Effector CD8-positive, alpha-beta T cell (primary cell): ENCODE measurements at places on chromosomes 12 and 14.

DNA sequence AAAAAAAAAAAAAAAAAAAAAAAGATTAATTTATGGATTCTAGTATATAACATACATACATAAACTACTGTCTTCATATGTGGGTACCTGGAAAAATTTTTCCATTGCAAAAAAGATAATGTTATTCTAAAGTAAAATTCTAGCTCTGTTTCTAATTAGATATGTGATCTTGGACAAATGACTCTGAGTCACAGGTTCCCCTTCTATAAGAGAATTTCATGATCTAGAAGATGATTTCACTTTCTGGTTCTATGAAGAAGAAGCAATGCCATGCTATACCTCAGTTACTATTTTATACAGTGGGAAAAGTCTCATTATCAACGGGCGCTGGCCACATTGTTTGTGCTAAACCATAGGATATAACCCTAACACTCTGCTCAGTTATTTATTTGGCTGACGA is 351.3 kb downstream of the ZFP36L1 start:
- no peak for DNase-seq

DNA sequence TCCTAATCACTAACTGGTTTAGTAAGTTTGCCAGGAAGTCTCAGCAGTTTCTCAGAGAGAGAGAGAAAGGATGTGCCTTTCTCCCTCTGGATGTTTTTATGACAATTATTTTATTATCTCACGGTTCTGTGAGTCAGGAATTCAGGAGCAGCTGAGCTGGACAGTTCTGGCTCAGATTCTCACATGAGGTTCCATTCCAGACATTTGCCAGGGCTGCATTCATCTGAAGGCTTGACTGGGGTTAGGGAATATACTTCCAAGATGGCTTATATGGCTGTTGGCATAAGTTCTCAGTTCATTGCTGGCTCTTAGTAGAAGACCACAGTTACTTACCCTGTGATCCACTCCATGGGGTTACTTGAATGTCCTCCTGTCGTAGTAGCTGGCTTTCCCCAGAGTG is 101.2 kb upstream of the ATF7IP start:
- DNase-seq = no peak

- no peak for DNase-seq
Observed at GRCh38 chr12:7154901-7155470, 24.8 kb downstream of the CLSTN3 start.

- peak; percentile 61 for DNase-seq
Observed at GRCh38 chr12:45215419-45216229, at the start of gene ANO6. TSS of gene ANO6 (plus strand) at chr12:45216095. CDS start at chr12:45216322, 227 bp downstream.

GRCh38 chr14:94775871-94776210 is 5.9 kb upstream of the GSC start:
- DNase-seq = no peak

GRCh38 chr12:57717131-57717530 is 21.4 kb downstream of the AGAP2 start:
- DNase-seq = no peak

GRCh38 chr12:53735556-53735955 is 8.3 kb upstream of the CALCOCO1 start:
- DNase-seq = no peak

DNA sequence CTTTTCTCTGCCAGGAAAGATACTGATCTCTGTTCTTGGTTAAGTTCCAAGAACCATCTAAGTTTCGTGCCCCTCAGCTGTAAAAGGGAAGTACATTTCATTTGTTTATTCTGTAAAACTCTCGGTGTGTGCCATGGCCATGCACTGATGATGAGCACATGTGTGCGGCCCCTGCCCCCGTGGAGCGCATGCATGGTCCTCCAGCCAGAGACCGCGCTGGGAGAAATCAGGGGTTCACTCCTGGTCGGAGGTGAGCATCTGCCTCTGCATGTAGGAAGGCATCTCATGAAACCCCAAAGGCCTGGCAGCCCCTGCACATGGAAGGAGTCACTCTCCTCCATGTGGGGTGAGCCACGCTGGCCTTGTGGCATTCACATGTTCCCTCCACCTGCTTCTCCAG is 102.5 kb upstream of the RTL1 start:
- no peak for DNase-seq

DNA sequence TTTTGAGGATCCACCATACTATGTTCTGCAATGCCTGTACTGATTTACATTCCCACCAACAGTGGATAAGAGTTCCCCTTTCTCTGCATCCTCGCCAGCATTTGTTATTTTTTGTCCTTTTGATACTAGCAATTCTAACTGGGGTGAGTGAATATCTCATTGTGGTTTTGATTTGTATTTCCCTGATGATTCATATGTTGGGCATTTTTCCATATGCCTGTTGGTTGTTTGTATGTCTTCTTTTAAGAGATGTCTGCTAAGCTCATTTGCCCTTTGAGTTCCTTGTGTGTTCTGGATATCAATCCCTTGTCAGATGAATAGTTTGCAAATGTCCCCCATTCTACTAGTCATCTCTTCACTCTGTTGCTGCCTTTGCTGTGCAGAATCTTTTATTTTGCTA is 49.0 kb upstream of the MSRB3 start:
- no peak for DNase-seq

DNA sequence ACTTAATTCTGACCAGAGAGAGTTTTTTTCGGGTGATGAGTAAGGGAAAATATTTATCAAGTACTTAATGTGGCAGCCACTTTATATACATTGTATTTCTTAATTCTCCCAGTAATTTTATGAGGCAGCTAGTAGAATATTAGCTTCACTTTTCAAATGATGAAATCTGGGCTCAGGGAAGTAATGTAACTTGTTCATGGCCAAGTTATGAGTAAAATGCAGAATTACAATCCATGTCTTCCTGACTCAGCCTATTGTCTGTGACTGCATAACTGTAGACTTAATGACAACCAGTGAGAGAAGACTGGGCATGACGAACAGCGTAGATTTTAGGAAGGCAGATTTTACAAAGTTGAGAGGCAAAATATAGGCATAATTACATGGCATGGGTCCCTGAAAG is 106.7 kb upstream of the MIS18BP1 start:
- no peak for DNase-seq

DNA sequence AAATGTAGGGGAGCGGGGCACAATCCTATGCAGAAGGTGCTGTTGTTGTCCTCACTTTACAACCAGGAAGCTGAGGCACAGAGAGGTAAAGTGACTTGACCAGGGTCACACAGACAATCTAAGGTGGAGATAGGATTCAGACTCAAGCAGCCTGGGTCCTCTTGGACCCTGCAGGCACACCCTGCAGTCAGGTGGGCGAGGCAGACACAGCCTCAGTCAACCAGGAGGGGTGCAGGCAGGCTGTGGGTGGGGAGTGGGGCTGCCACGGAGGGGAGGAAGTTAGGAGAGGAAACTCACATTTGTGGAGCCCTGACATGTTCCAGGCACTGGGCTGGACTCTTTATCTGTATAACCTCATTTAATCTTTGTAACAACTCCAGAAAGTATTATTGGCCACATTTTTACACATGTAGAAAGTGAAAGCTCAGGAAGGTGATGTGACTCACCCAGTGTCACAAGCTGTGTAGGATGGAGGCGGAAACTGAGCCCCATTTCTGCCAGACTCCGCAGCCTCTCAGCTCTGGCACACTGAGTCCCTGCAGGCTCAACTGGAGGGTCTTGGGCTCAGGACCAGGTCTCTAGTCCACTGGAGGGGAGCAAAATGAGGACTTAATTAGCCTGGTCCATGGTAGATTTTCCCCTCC is 24.9 kb upstream of the CHGA start:
- DNase-seq = no peak

- no peak for DNase-seq
Observed at GRCh38 chr14:90428676-90429075, 31.8 kb downstream of the CALM1 start.

DNA sequence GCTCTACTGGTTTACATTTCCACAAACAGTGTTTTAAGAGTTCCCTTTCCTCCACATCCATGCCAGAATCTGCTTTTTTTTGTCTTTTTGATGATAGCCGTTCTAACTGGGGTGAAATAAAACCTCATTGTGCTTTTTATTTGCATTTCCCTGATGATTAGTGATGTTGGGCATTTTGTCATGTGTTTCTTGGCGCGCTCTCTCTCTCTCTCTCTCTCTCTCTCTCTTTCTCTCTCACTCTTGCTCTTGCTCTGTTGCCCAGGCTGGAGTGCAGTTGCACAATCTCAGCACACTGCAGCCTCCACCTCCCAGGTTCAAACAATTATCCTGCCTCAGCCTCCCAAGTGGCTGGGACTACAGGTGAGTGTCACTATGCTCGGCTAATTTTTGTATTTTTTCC is 9.6 kb upstream of the MIS18BP1 start:
- DNase-seq = no peak

- no peak for DNase-seq
Observed at GRCh38 chr12:726281-727140, 25.9 kb upstream of the WNK1 start.

DNA sequence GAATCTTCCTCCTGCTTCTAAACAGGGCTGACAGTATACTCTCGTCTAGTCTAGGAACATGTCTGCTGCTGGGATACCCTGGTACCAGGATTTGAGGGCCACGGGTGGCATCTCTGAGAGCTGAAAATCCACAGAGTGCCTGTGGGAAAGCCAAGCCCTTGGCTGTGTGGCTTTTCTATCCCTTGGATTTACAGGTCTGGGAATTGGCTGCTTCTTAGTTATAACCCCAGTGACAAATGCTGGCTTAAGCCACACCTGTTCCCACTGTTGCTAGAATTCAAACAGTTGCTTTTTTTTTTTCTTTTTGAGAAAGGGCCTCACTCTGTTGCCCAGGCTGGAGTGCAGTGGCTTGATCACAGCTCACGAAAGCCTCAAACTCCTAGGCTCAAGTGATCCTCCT is 14.3 kb upstream of the RIN3 start:
- DNase-seq = no peak

- no peak for DNase-seq
Observed at GRCh38 chr14:28138341-28138740, 628.2 kb upstream of the FOXG1 start.

- no peak for DNase-seq
Observed at GRCh38 chr12:115394496-115395220, 710.7 kb upstream of the TBX3 start.

DNA sequence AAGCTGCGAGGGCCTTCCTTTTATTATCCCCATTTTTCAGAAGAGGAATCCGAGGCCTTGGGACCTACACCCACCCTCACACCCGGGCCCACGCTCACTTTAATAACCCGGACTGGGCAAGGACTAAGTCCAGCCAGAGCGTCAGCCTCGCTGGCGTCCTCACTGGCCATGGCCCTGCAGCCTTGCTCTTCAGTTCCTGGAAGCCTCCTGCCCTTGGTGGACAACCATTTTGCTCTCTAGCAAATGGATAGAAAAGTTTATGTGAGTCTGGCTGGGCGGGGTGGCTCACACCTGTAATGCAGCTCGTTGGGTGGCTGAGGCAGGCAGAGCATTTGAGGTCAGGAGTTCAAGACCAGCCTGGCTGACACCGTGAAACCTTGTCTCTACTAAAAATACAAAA is 9.8 kb downstream of the RTL1 start:
- DNase-seq = no peak

- DNase-seq = no peak
Observed at GRCh38 chr12:30967026-30967425, 40.5 kb downstream of the TSPAN11 start.

DNA sequence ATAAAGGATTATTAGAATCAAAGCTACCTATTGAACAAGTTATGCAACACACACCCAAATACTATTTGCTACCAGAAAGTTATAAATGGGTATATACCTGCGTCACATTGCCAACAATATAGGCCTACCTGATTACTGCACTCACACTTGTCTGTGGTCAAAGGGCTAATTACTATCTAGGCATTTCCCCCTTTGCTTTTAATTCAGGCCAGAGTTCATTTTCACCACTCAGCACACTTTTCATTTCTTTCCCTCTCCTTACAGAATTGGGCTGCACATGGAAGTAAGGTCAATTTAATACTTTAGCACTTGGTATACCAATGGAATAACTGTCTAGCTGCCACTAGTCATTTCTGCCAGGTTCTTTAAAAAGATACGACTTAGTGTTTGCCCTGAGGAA is 1.7 kb downstream of the SOS2 start:
- no peak for DNase-seq

GRCh38 chr12:121797937-121798786 is 4.7 kb upstream of the RHOF start:
- no peak for DNase-seq

DNA sequence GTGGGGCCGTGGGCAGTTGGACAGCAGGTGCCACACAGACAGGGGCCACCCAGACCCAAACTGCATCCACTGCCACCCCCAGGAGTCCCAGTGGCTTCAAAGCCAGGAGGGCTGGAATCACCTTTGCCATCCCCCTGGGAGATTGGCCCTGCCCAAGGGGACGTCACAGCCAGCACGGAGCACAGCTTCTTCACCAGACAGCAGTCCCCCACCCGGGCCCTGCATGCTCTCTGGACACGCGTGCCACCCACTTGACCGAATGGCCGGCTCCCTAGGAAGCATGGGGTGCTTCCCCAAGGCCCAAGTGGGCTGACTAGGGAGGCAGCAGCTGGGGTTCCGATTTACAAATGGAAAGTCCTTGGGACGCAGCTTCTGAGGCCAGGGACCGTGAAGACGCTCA is 17.3 kb downstream of the DHX37 start:
- no peak for DNase-seq

DNA sequence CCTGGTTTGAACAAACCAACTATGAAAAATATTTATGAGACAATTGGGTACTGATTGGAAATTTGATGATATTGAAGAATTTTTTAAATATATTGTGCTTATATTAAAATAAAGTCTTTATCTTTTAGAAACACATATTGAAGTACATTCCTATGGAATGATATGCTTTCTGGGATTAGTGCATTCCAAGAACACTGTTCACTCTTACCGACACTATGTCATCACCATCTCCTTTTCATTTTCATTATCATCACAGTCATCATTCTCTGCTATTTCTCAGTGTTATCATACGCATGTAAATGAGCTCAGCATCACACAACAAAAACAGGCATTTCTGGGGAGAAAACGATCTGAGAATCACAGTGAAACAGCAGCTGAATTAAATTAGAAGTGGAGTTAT is 513.3 kb upstream of the CCDC196 start:
- DNase-seq = no peak

DNA sequence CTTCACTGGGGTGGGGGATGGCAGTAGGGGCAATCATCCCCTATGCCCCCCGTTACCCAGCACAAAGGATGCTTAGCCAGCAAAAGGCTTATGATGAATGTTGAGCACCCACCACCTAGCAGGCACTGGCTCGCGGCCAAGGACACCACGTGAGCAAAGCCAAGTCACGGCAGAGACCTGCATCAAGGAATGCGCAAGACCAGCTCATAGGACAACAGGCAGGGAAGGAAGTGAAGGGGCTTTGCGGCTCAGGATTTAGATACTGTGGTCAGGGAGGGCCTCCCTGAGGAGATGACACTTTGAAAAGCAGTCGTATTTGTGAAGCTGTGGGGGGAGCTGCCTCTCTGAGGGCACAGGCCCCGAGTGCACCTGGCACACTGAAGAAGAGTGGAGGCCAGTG is 32.8 kb downstream of the SH2B3 start:
- DNase-seq = peak; percentile 63

- no peak for DNase-seq
Observed at GRCh38 chr12:51533799-51534198, 57.2 kb upstream of the SCN8A start.

DNA sequence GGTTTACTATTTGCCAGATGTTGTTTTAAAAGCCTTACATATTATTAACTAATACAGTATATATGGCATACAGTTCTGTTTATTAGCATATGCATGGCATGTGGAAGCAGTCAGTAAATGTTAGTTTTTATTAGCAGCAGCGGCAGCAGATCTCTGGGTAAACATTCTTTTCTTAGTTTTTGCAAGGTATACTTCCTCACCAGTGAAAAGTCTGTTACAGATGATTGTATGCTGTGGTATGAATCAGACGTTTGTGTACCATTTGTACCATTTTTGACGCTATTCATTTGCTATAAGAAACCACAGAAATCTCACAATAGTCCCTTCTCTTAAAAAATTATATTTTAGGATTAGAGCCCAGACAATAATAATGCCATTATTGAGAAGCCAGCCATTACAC is 17.8 kb downstream of the STK38L start:
- no peak for DNase-seq
